ENCODE measurements at places on chromosomes 7 and 10.
A peak's percentile ranks its signal among the peaks of the same experiment; 100 is the strongest.

DNA sequence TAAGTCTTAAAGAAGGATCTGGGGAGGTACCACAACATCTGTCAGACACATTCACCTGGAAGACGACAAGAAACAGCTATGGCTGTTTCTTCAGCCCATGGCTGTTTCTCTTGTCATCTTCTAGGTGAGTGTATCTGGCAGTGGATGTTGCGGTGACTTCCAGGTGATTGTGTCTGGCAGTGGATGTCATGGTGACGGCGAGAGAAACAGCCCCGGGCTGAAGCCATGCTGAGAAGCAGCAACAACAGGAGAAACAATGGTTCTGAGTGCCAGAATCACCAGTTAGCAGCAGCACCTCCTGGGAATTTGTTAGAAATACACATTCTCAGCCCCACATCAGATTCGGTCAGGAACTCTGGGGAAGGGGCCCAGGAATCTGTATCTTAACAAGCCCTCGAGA is 68.6 kb upstream of the SYPL1 start:
- no peak for DNase-seq

- DNase-seq, result no peak
These were observed 16.8 kb downstream of the AKR1B15 start for GRCh38 chr7:134565643-134566136.

DNA sequence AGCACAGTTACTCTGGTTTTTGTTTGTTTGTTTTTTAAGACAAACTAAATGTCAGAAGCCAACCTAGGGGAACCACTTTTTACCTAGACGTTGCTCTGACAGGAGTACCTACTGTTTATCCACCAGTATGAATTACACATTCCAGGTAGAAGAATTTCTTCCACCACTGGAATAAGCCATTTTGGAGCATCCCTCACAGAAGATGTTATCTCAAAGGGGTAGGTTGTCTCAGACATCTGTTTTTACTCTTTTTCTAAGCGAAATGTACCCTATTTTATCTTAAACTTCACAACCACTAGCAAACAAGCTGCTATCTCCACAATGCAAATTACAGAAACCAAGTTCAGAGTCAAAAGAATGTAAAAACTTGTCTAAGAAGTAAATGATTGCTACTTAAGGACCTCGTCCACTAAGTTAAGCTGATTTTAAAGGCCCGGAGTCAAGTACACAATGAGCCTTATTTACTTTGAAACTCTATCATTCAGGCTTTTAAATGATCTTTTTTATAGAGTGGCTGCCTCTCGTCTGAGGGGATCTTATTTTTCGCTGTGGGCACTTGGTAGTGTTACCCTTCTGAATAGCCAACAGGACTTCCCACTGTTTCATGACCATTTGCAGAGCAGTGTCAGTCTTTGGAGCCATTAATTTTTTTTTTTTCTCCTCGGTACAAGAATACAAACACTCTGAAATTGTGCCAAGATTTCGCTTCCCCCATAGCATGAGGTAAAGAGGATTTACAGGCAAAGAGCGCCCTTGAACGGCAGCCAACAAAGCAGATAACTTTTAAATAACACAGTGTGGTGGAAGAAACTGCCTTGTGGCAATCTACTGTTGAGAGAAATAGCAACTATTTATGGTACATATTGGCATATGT is 15.7 kb upstream of the ARMC3 start:
- DNase-seq, result no peak

- DNase-seq, result no peak
These were observed 189.9 kb downstream of the PLPP4 start for GRCh38 chr10:120646738-120647456.

DNA sequence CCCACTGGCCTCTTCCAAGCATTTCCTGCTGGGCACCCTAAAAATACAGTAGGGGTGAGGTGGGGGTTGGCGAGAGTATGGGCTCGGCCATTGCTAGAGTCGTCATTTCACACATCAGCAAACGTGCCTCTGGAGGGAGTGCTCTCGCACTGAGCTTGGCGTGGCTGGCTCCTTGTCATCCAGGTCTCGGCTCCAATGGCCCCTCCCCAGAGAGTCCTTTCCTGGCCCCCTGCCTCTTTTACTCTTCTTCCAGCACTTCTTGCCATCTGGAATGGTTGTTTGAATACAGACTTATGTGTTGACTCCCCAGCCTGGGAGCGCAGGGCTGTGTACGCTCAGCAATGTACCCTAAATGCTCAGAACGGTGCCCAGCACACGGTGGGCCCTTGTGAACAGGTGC is 18.8 kb downstream of the UNC5B start:
- DNase-seq, result no peak

- peak; percentile 64 for DNase-seq
These were observed 74.1 kb downstream of the NRBF2 start for GRCh38 chr10:63206997-63207811.

DNA sequence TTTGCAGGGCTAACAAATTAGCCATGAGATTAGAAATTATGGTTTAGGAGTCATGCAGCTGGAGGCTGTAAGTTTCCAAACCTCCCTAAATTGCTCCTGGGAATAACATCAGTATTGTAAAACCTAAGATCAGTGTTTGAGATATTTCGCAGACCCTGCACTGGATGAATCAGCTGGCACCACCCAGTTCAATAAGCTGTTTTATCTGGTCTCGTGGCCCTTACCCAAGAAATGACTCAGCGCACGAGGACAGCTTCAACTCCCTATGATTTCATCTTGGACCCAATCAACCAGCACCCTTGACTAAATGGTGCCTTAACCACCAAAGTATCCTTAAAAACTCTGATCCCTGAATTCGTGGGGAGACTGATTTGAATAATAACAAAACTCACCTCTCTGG is 482.0 kb upstream of the PCDH15 start:
- no peak for DNase-seq

- no peak for DNase-seq
These were observed 365.7 kb upstream of the KLF6 start for GRCh38 chr10:4150676-4151075.

GRCh38 chr10:30231071-30231652 is 117.9 kb downstream of the MTPAP start:
- DNase-seq, result no peak

GRCh38 chr10:96842896-96843723 is 11.0 kb downstream of the LCOR start:
- DNase-seq, result no peak

DNA sequence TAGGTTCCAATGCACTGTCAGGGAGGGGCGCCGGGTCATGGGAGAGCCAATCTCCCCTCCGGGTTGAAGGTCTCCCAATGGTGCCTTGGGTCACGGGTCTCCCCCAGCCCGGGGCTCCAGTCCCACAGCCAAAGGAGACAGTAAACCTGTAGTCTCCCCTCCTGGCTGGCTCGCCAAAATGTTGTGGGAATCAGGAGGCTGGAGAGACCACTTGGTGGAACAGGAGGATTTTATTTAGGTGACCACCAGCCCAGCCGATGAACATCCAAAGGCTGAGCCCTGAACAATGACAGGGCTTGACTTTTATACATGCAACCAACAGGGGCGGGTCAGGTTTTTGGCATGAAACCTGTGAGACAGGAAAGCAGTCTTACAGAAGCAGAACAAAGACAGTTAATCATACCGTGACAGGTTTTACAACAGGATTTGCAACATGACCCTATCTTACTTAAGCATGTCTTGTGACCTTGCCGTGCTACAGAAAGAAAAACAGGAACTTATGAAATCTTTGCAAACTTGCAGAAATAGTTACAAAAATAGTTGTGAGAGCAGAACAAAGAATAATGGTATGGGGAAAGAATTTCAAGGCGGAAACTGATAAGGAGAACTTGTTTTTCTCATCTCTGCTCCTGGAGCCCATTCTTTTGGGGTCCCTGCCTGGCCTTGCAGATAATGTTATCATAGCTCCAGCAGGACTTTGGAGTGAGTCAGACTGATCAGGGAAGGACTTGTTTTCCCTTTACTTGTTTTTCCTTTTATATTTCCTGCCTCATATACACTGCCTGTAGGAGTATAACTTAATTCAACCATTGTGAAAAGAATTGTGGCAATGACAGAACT is 7.1 kb downstream of the ERV3-1 start:
- no peak for DNase-seq

DNA sequence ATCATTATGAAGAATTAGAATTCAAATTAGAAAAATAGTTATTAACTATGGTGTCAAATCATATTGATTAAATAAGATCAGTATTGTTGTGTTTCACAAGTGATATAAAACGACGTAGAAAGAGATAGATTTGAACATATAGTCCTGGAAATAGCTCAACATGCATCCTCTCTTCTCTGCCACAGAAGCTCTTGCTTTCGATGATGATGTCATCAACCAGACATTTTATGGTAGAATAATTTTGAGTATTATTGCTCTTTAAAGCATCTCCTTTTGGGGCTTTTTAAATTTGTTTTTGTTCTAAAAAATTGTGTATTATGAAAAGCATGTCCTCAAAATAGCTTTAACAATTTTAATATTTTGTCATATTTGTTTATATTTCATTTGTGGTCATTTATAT is 95.0 kb downstream of the DGKB start:
- DNase-seq, result no peak

DNA sequence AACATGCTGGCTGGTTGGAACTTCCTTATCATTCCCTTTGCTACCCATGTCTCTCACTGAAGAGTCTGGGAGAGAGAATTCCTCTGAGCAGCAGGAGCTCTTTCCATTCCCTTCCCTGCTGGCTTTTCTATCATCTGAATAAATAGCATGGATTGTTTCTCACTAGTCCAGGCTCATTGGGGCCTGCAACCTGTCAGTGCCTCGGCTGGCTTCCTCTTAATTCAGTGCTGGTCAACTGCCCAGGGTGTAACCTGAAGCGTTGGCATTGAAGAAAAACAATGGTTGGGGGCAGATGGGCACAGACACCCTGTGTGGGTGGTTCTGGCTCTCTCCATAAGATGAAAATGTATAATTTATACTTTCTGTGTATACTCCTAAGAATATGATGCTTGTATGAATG is 155.6 kb downstream of the ANLN start:
- no peak for DNase-seq

- no peak for DNase-seq
These were observed 19.1 kb downstream of the AUTS2 start for GRCh38 chr7:69617364-69617763.

Measured in GM04503 (cell line).